Activated T-cell treated with anti-CD3 and anti-CD28 coated beads for 4 hours (primary cell): ENCODE measurements at places on chromosomes 4 and X.
A peak's percentile ranks its signal among the peaks of the same experiment; 100 is the strongest.

GRCh38 chr4:137707626-137708025, 175.3 kb upstream of the PCDH18 start:
- DNase-seq = no peak

DNA sequence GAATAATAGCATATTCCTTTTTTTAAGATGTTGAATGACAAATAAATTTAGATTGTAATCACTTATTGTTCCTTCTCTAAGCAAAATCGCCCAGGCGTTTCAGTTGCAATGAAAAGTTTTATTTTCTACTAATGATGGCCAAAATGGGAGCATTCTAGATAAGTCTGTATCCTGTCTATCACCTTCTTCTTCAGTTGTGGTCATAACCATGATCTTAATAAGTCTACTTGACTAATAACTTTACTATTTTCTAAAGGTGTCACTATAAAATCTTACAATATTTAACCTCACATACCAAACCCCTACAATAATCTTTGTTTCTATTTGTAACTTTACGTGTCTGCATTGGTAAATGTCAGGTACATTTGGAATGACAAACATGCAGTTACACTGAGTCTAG, 723.7 kb upstream of the MAGEB2 start:
- no peak for DNase-seq

DNA sequence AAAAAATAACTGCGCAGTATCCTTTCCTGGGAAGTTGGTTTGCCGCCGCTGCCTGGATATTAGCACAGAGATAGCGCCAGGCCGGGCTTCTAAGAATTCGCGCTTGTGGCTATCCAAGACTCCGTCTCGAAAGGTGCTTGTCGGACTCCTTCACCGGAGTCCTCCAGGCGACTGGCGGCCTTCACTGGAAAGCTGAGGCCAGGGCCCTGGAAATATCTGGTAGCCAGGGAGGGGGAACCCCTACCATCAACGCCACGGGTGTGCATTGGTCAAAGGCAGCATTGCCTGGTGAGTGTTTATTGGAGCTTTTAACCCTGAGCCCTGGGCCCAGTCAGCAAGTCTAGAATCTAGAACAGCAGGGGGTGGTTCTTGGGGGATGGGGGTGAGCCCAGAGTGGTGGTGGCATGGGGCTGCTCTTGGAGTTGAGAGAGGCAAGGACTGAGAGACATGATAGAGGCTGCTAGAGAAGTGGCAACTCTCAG, 577 bp upstream of the PIM2 start:
- DNase-seq = no peak

- no peak for DNase-seq
Measured at GRCh38 chr4:105543881-105544280, 8.5 kb upstream of the ARHGEF38 start.

DNA sequence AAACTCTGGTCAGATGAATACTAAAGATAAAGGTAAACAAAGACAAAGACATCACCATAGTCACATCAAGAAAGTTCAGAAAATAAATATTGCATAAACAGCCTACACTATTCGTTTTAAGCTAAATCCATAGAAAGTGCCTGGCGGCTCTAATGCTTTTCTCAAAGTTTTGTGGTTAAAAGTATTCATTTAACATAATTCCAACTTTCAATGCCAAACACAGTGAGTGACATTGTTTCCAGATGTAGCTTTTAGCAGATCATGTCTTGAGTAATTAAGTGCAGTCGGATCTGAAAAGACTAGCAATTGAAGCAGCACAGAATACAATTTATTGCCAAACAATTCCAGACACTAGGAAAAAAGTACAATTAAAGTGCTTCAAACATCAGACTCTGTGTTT, 287.1 kb upstream of the ADGRL3 start:
- no peak for DNase-seq

DNA sequence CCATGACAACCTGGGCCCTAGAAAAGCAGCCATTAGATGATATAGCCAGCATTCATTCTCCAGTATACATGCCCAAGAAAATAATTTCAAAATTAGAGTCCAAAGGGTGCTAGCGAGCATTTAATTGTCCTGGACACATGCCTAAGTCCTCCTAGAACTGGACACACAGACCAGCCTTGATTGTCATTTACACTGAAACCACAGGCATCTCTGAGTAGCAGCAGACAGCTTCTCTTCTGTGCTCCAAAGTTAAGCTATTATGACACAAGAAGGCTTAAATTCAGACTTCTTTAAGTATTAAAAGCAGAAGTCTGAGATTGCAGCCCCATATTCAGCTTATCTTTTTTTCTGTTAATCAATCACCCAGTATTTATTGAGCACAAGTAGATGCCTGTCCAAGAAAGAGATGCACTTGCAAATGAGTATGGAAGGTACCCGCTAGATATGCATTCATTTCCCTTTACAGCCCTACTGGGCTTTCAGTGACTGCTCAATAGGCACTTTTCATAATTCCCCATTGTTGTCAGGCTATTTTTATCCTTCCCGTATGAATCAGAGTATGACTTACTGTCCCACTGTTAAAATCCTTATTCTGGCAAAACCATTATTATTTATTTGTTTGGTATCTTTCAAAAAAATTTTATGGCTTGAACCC, 374.1 kb downstream of the FBXW7 start:
- no peak for DNase-seq

DNA sequence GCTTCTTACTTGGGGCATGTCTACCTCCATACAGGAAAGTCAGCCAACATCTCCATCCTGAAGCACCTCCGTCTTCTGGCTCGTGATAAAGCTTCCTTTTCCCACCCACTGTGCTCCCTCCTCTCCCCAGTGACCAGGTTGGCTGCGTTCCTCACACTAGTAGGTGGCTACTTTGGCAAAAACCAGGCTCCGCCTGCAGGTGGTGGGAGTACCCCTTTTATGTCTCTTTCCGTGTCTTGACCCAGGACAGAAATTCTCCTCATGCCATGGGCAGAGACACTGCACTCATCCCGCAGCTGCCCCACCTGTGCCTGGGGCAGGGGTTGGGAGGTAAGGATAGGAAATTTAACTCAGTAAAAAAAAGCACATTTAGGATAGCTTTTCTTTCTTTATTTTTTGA, 50.9 kb downstream of the ENPP6 start:
- DNase-seq = no peak

DNA sequence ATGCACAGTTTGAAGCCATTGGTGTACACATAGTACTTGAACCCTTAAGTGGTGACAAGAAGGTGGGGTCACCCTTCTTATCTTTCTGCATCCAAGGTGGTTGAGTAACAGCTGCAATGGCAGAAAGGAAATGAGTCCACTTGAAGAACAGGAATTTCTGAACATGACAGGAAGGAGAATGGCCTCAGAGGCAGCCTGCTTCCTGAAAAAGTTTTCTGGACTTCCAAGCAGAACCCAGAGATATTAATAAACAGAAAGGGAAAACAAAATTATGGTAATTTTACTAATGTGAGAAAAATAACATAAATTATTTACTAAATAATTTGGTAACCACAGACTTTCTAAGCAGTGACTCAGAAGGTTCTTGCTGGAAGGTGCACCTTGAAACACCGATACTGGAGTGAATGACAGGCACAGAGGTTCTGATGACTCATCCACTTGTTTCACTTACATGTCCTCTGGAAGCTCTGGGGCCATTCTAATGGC, 119.9 kb upstream of the HS3ST1 start:
- DNase-seq = no peak

- DNase-seq = no peak
Measured at GRCh38 chr4:152072001-152072485, 311.2 kb upstream of the GATB start.

GRCh38 chr4:61376301-61376700, 176.2 kb downstream of the ADGRL3 start:
- no peak for DNase-seq

DNA sequence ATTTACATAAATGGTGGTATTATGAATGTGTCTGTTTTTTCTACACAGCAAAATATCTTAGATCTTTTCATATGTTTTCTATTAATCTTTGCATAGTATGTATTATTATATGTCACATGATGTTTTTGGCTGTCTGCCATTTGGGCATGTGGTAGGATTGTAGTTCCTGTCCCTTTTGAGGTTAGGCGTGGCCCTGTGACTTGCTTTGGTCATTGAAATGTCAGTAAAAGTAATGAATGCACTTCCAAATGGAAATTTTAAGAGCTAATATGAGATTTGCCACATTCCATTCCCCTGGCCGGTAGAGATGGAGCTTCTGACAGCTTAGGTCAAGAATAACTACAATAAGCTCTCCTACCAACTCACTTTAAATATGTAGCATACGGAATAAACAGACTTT, 45.1 kb downstream of the JADE3 start:
- DNase-seq = no peak

- no peak for DNase-seq
Measured at GRCh38 chr4:113499166-113499565, 262.4 kb downstream of the CAMK2D start.

DNA sequence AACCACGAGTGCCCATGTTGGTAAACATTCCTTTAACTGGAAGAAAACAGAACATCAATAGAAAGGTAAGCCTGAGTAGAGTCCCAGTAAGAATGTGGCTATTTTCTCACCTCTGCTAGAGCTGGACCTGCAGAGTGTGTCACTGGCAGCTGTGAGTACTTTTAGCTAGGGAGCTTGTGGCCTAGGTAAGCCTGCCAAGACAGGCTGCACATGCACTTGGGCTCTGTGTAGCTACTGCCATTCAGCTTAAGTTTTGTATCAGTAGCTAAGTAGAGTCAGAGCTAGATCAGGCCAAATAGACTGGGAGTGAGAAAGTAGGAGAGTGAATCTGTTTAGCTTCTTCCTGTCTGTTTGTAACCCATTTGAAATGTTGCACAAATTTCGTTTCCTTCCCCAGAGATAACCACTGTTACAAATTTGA, 35.3 kb downstream of the RBPJ start:
- no peak for DNase-seq

DNA sequence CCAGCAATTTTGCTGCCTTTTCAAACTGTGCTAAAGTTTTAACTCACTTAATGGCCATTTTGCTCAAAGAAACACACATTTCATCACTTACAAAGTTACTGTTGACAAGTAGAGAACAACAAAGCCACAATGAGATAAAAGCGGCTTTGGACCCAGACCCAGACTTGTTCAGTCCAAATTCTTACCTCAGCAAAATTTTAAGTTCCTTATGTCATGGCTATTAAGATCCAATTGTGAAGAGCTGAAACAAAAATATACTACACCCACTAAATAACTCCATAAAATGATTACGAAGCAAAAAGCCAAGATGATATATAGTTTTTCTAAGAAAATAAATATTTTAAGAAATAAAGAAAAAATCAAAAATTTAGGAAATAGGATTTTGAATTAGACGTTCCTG, 137.0 kb upstream of the INPP4B start:
- no peak for DNase-seq

- no peak for DNase-seq
Measured at GRCh38 chrX:21225643-21226042, 148.6 kb upstream of the CNKSR2 start.

DNA sequence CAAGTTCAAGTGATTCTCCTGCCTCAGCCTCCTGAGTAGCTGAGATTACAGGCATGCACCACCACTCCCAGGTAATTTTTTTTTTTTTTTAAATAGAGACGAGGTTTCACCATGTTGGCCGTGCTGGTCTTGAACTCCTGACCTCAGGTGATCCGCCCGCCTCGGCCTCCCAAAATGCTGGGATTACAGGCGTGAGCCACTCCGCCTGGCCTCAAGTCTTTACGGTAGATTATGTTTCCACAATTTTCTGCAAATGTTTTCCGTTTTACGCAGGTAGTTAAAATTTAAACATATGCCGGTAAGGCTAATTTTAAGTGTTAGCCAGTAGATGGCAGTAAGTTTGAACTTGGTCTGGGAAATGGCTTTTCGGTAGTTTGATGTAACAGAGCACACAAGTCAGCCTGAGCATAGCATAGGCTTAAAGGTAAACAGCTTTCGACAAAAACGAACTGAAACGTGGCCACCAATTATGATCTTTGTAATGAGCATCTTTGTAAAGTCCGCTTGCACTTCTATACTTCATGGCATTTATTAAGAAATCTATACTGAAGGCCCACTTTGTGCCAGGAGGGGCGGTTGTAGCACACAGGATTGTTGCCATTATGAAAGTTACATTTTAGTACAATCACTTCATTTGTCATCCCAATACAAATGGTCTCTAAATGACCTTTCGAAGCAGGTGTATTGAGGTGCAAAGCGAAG, 31.1 kb downstream of the CCKAR start:
- no peak for DNase-seq

DNA sequence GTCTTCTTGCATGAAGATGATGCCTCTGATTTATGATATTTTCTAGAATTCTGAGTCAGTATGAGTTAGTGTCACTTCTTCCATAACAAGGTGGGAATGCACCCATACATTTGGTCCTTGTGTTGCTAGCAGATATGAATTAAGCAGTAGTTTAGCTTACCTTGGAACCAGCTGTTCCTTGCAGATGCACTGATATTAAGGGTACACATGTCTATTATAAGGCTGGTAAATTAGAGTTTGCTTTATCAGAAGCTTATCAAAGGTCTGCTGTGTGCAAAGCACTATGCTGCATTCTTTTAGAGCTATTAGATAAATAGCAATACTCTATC, 36.5 kb downstream of the AFF1 start:
- no peak for DNase-seq

- peak; percentile 4 for DNase-seq
Measured at GRCh38 chrX:48972220-48973164, 848 bp upstream of the KCND1 start.

- no peak for DNase-seq
Measured at GRCh38 chrX:7570432-7571029, 272.4 kb upstream of the VCX start.

- no peak for DNase-seq
Measured at GRCh38 chr4:41572516-41572915, 34.6 kb downstream of the LIMCH1 start.

DNA sequence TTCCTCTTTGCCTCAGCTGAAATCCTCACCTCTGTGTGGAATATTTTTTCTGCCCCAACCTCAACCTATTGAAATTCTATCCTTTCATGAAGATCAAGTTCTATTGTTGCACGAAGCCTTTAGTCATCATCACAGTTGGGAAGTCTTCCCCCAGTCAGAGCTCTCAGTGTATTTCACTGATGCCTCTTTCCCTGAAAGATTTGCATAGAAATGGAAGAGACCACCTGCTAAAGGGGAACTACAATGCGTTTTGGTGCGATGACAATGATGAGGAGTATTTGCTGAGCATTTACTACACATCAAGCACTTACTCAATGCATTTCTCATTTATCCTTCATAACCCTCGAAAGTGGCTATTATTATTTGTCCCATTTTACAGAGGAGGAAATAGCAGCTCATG, 151.2 kb upstream of the KLF3 start:
- DNase-seq = no peak

DNA sequence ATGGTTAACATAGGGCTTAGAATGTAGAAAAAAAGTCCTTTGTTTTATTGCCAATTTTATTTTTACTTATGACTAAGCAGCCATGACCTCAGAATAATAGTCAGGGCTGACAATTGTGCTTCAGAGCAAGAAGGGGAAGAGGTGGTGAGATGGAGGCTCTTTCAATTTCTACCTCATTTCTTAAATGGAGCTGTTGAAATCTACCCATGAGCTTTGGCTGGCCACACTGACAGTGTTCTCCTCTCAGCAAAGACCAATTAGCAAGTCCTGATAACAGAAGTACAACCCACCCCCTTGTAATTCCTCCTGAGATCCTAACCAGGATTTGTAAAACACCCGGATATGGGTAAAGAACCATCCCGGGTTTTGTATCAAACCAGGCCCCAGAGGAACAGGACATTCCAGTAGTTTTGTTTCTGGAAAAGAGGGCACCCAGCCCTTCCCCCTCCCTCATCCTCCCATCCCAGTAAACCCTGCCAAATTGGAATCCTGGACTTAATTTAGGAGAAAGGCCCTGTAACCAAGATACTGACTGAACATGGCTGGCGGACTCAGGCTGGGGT, at the start of gene HEPH:
TSS of gene HEPH (plus strand) at position 399 of the 563 bp plus-strand sequence. CDS start 6,324 bp downstream, outside the sequence.
- no peak for DNase-seq
